ENCODE measurements at places on chromosomes 2 and 18. TPM values are rescaled to one million over a fixed set of nuclear protein-coding genes. Genes with fewer than 3 reads are reported as not detected.

DNA sequence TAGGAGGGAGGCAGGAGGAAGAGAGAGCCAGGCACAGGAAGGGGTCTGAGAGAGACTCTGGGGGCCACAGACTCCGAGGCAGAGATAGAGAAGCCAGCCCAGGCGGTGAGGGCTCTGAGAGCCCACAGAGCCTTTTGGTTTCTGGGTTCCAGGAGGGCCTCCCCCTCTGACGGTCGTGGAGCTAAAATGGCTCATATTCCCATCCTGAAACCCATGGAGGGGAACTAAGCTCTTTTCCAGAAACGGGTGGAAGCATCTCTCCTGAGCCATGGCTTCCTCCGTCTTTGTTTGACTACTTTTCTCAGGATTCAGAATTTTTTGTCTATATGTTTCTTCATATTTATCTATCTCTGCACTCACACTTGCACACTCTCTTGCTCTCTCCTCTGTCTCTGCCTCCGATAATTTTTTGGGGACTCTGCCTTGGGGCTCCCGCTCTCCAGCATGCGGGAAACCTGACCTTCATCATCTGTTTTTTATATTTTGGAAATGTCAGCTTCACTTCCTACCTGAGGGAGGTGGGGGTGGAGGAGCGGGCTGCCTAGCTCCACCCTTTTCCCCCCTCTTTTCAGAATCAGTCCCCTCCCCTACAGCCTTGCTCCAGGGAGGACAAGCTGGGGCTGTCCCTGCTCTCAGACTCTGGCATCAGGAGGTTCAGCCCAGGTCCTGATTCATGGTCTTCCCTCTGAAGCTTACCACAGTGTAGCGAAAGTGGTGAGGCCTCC lies 5.0 kb upstream of the PKDCC start:
- no peak for DNase-seq

- no peak for DNase-seq
Observed at GRCh38 chr2:9998916-9999654, 44.3 kb upstream of the KLF11 start.

UGT1A10 gene
- not detected for total RNA-seq

NLRC4 gene
- 0.16 TPM for total RNA-seq
